NCI-H187 (cell line): ENCODE measurements at places on chromosomes 3 and 15.

- no peak for DNase-seq
Measured at GRCh38 chr3:169809230-169809795, 3.4 kb upstream of the LRRIQ4 start.

DNA sequence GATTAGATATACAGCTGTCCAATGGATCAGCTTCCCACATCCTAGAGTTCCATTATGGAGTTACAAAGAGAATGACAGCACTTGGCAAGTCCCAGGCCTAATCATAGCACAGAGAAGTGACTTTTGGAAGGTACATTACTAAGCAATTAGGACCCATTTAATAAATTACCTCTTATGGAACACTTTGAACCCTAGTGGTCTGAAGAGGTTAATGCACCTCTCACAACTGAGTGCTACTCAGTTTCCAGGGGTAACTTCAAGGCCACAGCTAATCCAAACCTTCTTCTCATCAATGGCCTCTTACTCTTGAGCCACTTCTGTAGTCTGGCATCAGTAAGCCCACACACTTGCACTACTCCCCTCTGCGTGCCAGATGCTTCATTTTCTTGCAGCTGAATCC lies 34.9 kb upstream of the MEIS2 start:
- peak; percentile 43 for DNase-seq

GRCh38 chr3:10551821-10552630 lies 46.6 kb upstream of the ATP2B2 start:
- DNase-seq: no peak

DNA sequence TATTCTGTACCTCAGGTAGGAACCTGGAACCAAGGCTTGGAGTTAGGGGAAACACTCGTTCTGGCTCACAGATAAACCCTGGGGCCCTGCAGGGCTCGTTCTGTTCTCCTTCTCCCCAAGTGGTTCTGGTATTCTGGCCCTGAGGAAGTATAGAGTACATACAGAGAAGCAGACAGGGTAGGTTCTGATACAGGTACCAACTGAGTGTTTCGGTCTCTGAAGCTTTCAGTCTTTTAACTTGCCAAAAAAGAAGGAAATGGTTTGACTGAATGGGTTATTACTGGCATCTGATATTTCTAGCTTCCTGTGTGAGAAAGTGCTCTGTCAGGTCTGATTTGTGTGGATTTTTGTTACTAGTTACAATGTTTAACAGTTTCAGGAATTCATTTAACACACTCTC lies 67.3 kb downstream of the UBE2E2 start:
- no peak for DNase-seq

- DNase-seq: no peak
Measured at GRCh38 chr3:30638685-30639412, 32.4 kb downstream of the TGFBR2 start.

GRCh38 chr3:161415506-161416231 lies 44.4 kb upstream of the SPTSSB start:
- DNase-seq: no peak

- no peak for DNase-seq
Measured at GRCh38 chr3:151552589-151552988, 91.7 kb upstream of the IGSF10 start.

- DNase-seq: no peak
Measured at GRCh38 chr3:96622878-96623277, 191.5 kb upstream of the EPHA6 start.

GRCh38 chr15:89111961-89112340 lies 23.7 kb downstream of the ABHD2 start:
- no peak for DNase-seq

DNA sequence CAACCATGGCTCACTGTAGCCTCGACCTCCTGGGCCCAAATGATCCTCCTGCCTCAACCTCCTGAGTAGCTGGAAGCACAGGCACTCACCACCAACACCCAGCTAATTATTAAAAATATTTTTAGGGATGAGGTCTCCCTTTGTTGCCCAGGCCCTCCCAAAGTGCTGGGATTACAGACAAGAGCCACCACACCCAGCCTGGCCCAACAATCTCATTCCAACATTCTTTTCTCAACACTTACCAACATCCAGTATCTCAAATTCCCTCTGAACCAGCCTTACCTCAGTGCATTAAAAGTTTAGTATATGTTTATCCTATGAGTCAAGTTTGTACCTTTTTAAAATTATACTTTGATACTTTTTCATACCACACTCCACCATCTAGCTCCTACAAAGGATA lies 25.0 kb downstream of the ANXA2 start:
- no peak for DNase-seq

DNA sequence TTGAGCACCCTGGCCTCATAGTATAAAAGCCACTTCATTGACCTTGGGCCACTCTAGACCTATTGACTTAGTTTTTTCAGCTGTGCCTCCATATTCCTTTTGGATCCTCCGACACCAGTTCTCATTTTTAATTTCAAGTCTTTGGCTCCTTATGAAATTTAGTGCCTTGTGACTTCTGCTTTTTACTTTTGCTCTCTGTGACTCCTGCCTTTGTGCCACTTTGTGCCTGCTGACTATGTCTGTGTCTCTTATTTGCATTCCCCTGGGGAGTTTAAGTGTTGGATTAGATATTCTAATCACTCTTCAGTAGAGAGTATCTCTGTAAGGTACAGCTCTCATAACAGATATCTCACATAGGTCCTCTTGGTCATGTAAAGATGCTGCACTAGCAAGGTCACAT lies 39.6 kb upstream of the GPR149 start:
- no peak for DNase-seq

- no peak for DNase-seq
Measured at GRCh38 chr3:170228093-170228766, 6.0 kb downstream of the PRKCI start.
